OCI-LY7 (cell line): ENCODE measurements at places on chromosomes 12 and 14.
A peak's percentile ranks its signal among the peaks of the same experiment; 100 is the strongest.

DNA sequence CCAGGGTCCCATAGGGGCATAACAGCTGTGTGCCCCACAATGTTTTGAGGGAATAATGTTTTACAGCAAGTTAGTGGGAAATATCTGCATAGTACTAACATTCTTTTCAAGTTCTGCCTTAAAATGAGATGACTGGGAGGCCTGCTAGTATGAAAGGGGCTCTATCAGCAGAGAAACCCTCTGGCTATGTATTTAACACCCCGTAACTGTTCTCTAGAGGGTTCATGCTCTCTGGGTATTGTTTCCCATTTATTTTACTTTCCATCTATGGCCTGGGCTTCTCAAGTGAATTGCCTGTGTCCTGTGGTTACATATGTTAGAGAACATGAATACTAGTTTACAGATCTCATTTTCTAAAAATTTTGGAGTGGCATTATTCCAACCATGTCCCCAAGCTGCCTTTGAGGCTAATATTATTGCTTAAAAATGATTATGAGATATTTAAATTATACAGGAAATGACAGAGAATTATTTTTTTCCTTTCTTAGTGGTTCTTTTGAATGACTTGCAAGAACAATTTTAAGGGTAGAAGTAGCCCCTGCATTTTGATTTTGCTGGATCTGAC, 37.5 kb downstream of the GNG2 start:
- DNase-seq, result no peak

DNA sequence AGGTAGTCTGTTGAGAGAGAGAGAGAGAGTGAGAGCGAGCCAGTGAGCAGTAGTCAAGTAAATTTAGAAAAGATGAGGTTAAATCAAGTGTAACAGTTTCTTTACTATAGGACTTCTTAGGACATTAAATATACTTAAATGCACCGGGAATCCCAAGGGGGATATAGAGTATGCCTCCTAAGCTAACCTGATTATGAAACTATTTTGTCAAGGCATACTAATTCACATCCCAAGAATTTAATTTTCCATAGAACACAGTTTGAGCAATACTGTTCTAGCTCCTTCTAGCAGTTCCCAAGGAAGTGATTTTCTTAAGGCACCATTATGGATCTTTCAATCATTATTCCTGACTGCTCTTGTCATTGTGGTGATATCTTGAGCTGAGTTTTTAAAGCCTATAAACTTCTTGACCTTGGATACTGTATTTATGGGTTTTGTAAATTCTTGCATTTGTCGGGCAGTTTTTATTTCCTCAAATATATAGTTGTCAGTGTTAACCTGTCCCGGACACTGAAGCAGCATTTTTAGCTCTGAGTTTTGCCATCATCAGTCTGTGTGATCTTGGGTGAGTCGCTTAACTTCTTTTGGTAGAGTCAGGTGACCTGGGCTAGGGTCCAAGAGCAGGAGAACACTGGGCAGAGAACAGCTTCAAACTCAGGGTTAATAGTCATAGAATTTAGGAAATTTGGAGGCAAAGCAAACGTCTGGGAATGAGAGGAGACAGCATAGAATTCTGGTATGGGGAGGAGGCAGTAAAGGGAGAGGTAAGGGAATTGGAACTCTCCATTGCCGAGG, 196.5 kb upstream of the FRMD6 start:
- DNase-seq, result no peak

DNA sequence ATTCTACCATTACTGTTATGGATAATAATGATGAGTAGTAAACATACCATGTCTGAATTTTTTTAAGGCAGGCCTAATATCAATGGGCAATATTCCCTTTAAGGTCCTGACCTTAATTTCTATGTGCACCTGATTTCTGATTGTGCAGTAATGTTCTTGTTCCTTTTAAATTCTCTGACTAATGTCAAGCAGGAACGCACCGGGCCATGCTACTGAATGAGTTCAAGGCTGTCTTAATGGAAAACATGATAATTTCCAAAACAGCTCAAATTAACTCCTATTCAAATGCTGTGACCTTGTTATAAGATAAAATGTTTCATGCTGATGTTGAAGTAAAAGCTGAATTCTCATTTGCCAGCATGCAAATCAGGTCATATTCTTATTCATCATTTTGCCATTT, 6.8 kb downstream of the TAS2R46 start:
- no peak for DNase-seq

- DNase-seq, result no peak
Observed at GRCh38 chr14:103095210-103095778, 769 bp downstream of the EXOC3L4 start.

DNA sequence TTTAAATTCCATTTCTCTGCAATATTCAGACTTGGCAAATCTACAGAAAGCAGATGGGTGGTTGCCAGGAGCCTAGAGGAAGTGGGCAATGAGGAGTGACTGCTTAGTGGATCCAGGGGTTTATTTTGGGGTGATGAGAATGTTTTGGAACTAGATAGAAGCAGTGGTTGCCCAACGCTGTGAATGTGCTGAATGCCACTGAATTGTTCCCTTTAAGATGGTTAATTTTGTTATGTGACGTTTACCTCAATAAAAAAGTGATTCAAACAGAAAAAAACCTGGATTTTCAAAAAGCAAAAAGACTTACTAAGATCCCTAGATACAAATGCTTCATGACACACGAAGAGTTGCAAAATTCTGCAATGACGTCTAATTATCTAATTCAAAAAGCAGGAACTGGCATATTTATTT, 34.2 kb downstream of the DAO start:
- DNase-seq, result no peak

DNA sequence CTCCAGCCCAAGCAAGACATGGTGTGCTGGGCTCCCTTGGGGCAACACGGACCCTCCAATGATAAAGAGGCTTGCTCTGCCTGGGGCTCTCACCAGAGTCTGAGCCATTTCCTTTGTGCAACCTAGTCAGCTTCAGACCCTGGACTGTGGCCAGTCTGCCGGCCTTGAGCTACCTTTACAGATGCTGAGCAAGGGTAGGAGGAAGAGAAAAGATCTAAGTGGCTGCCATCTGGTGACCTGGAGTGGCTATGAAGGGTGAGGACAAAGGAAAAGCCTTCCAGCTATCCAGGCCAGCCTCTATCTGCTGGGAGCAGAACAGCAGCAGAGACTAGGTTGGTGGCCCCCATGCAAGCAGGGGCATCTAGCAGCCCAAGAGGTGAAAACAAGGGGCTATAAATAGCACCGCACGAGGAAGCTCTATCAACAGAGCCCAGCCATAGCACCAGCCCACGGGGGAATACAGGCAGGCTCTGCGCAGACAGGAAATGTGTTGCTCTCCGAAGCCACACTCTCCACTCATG, 230.1 kb downstream of the FOXN3 start:
- DNase-seq, result no peak

GRCh38 chr12:124185971-124186686, 108.8 kb upstream of the RFLNA start:
- no peak for DNase-seq

DNA sequence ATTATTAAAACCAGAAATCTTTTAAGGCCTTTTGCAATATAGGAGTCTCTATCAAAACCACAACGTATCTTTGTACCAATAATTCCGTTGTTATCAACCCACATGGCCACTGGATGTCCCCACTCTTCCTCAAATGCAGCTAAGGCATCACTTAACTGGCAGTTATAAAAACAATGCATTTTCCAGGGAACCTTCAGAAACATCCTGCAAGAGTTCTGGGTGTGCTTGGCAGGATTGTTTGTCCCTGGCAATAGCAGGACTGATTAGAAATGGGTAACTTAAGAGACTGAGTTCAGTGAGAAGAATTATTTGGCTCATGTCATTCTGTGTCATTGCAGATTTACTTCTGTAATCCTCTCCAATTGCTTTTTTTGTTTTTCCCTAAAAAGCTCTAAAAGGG, 112.0 kb downstream of the SLC15A5 start:
- DNase-seq, result peak; percentile 72

GRCh38 chr12:121038861-121039668, at the start of gene OASL:
Gene OASL (minus strand): TSS chr12:121039246. CDS start chr12:121038971, 275 bp downstream.
- no peak for DNase-seq

GRCh38 chr14:97638864-97639263, 841.7 kb downstream of the VRK1 start:
- no peak for DNase-seq

DNA sequence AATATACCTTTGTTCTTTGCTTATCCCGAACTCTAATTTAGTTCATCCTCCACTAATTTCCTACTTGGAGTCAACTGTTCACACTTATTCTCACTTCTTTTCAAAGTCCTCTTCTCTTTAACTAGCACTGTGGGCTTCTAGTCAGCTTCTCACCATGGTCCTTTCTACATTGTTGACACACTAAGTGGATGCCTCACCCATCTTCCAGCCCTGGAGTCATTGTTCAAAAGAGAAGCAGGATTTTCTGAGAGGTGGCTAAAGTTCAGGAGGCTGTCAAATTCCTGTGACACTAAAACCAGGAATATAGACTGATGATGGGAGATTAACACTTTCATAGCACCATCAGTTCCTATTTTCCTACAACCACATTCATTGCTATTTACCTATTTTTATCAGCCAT, 99.3 kb downstream of the PHLDA1 start:
- DNase-seq, result no peak

DNA sequence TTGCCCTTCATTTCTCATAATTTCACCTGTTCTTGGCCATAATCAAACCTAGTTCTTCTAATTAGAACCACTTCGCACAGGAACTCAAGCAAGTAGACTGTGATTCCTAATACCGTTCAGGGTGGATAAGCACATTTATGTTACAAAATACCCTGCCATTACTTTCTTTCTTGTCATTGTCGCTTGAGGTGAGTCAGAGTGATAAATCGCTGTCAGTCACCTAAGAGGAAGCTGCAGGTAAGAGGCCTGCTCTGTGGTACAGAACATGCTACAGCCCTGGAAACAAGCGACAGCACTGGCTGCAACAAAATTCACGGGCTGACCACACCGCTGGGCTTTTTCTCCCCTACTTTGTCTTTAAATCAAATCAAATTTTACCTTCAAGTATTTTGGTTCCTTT, 218.2 kb downstream of the ANO6 start:
- no peak for DNase-seq

GRCh38 chr14:55129086-55129427, at the start of gene LGALS3:
Gene LGALS3 (plus strand): TSS chr14:55129252. CDS start chr14:55137374, 8,122 bp downstream.
- no peak for DNase-seq

GRCh38 chr14:103118663-103119404, 4.4 kb upstream of the TNFAIP2 start:
- DNase-seq, result no peak

DNA sequence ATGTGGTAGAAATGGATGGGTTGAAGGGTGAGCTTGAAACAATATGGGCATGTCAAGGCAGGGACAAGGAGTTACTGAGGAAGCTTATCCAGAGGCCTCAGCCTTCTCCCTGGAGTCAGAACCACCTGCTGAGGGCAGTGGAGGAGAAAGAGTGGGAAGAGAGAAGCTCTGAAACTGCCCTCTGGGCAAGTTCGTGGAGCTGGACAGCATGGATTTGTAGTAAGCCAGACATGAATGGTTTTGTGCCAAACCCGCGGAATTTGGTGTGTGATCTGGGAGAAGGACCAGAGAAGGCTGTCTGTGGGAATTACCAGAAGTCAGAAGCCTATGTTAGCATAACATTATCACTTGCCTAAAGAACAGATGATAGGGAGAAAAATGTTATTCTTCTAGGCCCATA, 164.8 kb downstream of the SLC41A2 start:
- no peak for DNase-seq

GRCh38 chr12:32365473-32366064, 33.8 kb upstream of the FGD4 start:
- DNase-seq, result peak; percentile 74

DNA sequence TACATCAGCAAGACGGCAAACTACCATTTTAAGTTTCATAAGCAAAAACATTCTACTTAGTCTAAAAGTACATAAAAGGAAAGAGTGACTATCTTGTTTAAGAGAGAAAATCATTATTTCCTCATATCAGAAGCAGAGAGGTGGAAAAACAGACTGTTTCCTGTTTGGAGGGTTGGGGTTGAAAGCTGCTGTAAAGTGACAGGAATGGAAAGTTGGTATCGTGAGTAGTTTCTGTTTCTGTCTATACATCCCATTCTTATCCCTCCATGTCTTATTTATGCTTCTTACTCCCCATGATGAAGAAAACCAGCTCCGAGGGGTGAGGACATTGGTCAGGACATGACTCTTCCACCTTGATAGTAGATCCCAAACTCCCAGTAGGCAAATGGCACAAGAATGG, 216.5 kb downstream of the EGLN3 start:
- DNase-seq, result no peak

DNA sequence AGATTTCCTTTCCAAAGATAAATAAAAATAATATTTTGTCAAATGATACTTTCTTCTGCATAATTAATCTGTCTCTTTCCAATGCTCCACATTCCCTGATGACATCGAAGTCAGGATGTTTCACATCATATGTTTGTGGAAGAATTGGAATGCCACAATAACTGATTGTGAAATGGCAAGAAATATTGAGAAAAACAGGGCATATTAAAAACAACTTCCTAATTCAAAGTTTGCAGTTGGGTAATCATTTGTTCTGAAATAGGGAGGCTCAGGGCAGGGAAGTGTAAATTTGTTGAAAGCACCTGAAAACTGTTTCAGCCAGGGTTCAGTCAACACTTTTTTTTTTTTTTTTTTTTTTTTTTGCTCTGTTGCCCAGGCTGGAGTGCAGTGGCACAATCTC, 50.7 kb downstream of the BCAT1 start:
- DNase-seq, result no peak

DNA sequence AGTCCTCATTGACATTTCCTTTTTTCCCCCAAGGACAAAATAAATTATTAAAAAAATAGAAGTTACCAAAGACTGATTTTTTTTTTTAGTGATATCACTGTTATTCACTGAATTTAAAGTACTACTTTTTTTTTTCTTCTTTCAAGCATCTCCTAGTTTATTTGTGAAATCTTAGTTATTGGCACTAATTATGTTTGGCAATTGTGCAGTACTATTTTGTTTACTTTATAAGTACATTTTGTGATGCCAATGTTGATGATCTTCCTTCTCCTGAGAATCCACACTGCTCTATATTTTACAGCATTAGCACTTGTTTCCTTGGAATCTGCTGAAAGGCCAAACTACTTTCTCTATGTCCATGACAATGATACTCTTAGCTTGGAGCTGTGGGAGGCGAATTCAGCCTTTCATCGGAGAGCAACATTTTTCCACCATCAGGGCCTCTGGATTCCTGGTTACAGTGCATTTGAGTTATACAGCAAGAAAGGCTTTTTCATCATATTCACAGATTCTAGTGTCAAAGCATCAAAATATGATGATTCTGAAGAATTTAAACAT, 123.8 kb upstream of the PTPRQ start:
- no peak for DNase-seq

- no peak for DNase-seq
Observed at GRCh38 chr12:124544311-124544970, 23.0 kb downstream of the NCOR2 start.

GRCh38 chr12:79761341-79761740, 70.6 kb upstream of the PAWR start:
- no peak for DNase-seq

DNA sequence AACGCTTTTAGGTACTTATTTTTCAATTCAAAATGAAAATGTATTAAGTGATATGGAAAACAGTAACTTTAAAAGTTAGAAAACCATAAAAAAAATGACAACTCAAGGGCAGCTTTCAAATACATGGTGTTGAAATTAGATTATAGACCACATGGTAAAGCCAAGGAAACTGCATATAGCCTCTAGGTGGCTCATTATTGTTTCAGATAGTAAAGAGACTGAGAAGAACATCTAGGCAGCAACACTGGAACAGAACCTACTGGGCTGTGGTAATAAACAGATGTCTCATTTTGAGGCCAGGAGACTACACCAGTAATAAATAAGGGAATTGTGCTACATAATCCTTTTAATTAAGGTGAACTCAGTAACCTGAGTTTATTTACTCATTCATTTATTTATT, 13.0 kb downstream of the FBXO33 start:
- no peak for DNase-seq

- no peak for DNase-seq
Observed at GRCh38 chr12:71871116-71871515, 31.6 kb downstream of the TBC1D15 start.

GRCh38 chr14:84988357-84988756, 541.6 kb upstream of the FLRT2 start:
- DNase-seq, result no peak
